ENCODE measurements at places on chromosomes 7 and 10. TPM values are rescaled to one million over a fixed set of nuclear protein-coding genes. Genes with fewer than 3 reads are reported as not detected.

VWDE gene
- total RNA-seq, result 0.76 TPM

PNLIPRP1 gene
- total RNA-seq, result not detected

ADCYAP1R1 gene
- not detected for total RNA-seq

VDAC2 gene
- 339 TPM for total RNA-seq

HSPA12A gene
- 9.3 TPM for total RNA-seq

CXCL12 gene
- 0.19 TPM for total RNA-seq

SLK gene
- 41.3 TPM for total RNA-seq

MKX gene
- not detected for total RNA-seq

TMEM178B gene
- total RNA-seq, result 1.5 TPM

PTPRE gene
- total RNA-seq, result 5.7 TPM
